ENCODE measurements at places on chromosomes 16 and 17. TPM values are rescaled to one million over a fixed set of nuclear protein-coding genes. Genes with fewer than 3 reads are reported as not detected.

Gene C16orf96
- not detected for total RNA-seq

Gene C16orf74
- 2.9 TPM for total RNA-seq

Gene CCL5
- total RNA-seq, result not detected

Gene KCTD11
- 14.2 TPM for total RNA-seq

Gene IRX5
- 0.98 TPM for total RNA-seq

Gene KCNJ12
- total RNA-seq, result 4.5 TPM

Gene ANKFN1
- total RNA-seq, result 0.20 TPM

Gene LDHD
- 5.0 TPM for total RNA-seq

Gene CSF3
- total RNA-seq, result not detected

Gene UNKL
- total RNA-seq, result 16.8 TPM

Gene CACNG4
- not detected for total RNA-seq

Gene ZNF469
- total RNA-seq, result 7.2 TPM

Gene SRCAP
- 62.1 TPM for total RNA-seq

Gene TEX19
- total RNA-seq, result not detected

Gene ABCA10
- total RNA-seq, result 1.3 TPM

Gene HP
- 0.20 TPM for total RNA-seq

Gene BAHCC1
- total RNA-seq, result 12.4 TPM

Gene CTRB1
- not detected for total RNA-seq

Gene CACNG3
- not detected for total RNA-seq

Gene GUCY2D
- total RNA-seq, result not detected

Gene CACNA1H
- 12.6 TPM for total RNA-seq

Gene WSCD1
- total RNA-seq, result 0.85 TPM

Gene DNAAF8
- total RNA-seq, result 1.2 TPM

Gene CNP
- 51.7 TPM for total RNA-seq

Gene EPOP
- total RNA-seq, result 0.72 TPM

Gene IRX3
- total RNA-seq, result 0.10 TPM

Gene TEX14
- total RNA-seq, result 0.03 TPM

Gene SLC16A6
- total RNA-seq, result 0.17 TPM

Gene COQ9
- 37.6 TPM for total RNA-seq

Gene SP6
- 0.07 TPM for total RNA-seq

Gene GDPD1
- 0.98 TPM for total RNA-seq

Gene RMI2
- 4.0 TPM for total RNA-seq

Gene BRCA1
- 10.1 TPM for total RNA-seq

Gene SDR42E1
- total RNA-seq, result under 0.01 TPM

Gene CBFB
- 57.0 TPM for total RNA-seq

Gene GRIN2A
- 0.26 TPM for total RNA-seq

Gene LRRC37A
- 1.6 TPM for total RNA-seq

Gene OTOP2
- total RNA-seq, result not detected

Gene KRT20
- not detected for total RNA-seq

Gene SLC5A11
- not detected for total RNA-seq
